Hair follicle dermal papilla cell (primary cell): ENCODE measurements at places on chromosomes 3 and 15. TPM values are rescaled to one million over a fixed set of nuclear protein-coding genes. Genes with fewer than 3 reads are reported as not detected.

Gene MKRN2OS
- total RNA-seq = not detected in 2 replicates

Gene PCLAF
- 8.8 and 13.0 TPM in 2 replicates for total RNA-seq

Gene MAP1A
- 115 and 116 TPM in 2 replicates for total RNA-seq

Gene KCNH8
- not detected in 2 replicates for total RNA-seq

Gene ALPK3
- 0.12 and 0.32 TPM in 2 replicates for total RNA-seq

Gene PLA2G4D
- total RNA-seq = not detected in 2 replicates

Gene TRPM1
- not detected in 2 replicates for total RNA-seq

Gene AGTR1
- 37.2 and 42.3 TPM in 2 replicates for total RNA-seq

Gene POC1A
- 1.9 and 3.4 TPM in 2 replicates for total RNA-seq

Gene FOXB1
- total RNA-seq = not detected in 2 replicates

Gene CATSPER2
- 0.24 and 0.65 TPM in 2 replicates for total RNA-seq

Gene LRRIQ4
- 0.16 and 0.36 TPM in 2 replicates for total RNA-seq

Gene GABRB3
- 0.85 and 2.8 TPM in 2 replicates for total RNA-seq

Gene SLCO2A1
- total RNA-seq = 0.73 and 2.4 TPM in 2 replicates

Gene APOD
- 8.6 and 12.0 TPM in 2 replicates for total RNA-seq

Gene CSTA
- total RNA-seq = 3.7 and 3.8 TPM in 2 replicates

Gene CHRM5
- total RNA-seq = under 0.01 TPM in 1 of 2 replicates, not detected in the other

Gene GP9
- not detected in 2 replicates for total RNA-seq

Gene DLEC1
- under 0.01 and 0.16 TPM in 2 replicates for total RNA-seq

Gene SLC38A3
- not detected in 2 replicates for total RNA-seq

Gene CXCR6
- not detected in 2 replicates for total RNA-seq
